ENCODE measurements at places on chromosomes 4 and X.

DNA sequence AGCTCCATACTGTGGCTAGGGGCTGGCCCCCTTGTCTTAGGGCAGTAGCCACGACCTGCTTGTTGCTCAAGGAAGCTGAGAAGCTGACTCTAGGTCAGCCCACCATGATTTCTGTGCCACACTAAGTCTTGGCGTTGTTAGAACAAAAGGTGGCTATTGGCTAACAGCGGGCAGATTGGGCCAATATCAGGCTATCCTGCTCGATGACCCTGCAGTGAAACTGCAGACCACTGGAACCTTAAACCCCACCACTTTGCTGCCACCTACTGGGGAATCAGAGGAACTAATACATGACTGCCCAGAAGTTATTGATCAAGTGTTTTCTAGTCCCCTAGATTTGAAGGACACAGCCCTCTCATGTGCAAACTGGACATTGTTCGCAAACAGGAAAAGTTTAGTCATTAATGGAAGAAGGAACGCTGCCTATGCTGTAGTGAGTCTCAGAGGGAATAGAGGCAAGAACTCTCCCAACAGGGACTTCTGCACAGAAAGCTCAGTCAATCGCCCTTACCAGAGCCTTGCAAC lies 17.0 kb upstream of the PAPSS1 start:
- DNase-seq, result no peak

GRCh38 chrX:1249101-1249887 lies 19.3 kb upstream of the CSF2RA start:
- no peak for DNase-seq

DNA sequence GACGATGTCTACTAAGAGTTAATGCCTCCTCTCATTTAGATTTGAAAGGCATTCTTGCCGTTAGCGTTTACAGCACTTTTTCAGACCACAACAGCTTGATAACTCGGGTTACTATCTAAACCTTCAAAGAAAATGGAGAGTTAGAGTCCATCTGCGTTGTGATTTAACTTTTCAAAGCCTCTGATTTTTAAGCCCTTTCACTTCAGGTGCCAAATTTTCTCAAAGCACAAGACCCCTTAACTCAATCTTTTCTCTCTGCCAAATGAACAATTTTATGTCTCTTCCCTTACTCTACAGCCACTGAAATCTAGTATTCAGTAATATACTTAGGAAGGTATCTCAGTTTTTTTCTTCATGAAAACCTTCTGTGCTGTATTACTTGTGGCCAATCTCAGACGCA lies 310.5 kb downstream of the TENM3 start:
- no peak for DNase-seq

- DNase-seq, result no peak
Observed at GRCh38 chrX:12441381-12442128, 303.3 kb downstream of the FRMPD4 start.

DNA sequence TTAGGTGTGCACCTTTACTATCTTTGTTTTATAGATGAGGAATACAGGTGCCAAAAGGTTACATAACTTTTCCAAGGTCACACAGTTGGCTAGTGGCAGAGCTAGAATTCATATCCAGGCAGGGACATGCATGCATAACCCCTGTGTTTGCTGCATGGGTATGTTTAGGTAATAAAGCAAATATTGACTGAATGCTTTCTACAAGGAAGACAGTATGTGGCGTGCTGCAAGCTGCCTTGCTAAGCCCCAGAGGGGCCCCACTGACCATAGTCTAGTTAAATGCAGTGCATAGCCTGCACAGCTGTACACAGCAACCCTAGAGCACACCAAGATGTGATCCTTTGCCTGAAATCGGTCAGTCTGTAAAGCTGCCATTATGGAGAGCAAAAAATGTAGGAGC lies 320.5 kb upstream of the IGFBP7 start:
- no peak for DNase-seq

DNA sequence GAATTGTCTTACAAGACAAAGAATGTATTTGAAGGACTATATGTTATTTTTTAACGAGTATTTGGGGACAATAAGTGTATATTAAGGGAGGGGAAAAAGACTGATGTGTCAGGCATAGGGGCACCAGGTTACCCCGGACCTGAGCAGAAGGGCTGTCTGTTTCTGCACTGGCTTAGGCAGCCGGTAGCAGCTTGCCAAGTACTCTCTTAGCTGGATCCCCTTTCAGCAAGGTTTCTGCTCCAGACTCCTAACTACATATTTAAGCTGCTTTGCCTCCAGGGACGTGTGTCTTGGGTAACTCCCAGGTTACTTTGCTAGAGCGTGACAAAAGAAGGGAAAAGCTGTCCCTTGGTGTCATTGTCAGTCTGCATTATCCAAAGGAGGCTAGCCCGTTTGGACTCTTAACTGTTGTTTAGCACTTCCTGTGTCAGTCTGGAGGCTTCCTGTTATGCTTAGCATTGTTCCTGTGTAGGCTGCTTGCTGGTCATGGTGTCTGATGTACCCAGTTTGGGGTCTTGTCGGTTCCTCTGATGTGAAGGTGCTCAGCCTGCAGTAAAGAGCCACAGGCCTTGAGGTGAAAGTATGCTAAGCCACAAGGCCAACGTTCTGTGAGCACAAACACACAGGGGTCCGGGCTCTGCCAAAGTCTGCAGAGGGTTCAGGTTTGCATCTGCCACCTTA lies 11.6 kb downstream of the CXCR3 start:
- no peak for DNase-seq

DNA sequence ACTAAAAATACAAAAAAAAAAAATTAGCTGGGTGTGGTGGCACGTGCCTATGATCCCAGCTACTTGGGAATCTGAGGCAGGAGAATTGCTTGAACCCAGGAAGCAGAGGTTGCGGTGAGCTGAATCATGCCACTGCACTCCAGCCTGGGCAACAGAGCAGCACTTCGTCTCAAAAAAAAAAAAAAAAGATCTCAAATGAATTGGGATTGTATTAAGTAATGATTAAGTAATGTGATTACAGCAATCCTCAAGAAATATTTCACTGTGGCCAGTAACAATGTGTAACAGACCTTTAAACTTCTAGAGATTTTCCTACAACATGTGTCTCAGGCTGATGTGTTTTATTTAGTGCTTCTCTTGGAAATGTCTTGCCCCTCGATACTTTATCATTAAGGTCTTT lies 46.8 kb downstream of the PKD2 start:
- DNase-seq, result no peak

- DNase-seq, result no peak
Observed at GRCh38 chr4:153421941-153422340, 44.2 kb upstream of the TMEM131L start.

- no peak for DNase-seq
Observed at GRCh38 chr4:680928-681645, 6.7 kb downstream of the MYL5 start.

GRCh38 chrX:70252491-70252890 lies 7.5 kb downstream of the P2RY4 start:
- DNase-seq, result no peak

- no peak for DNase-seq
Observed at GRCh38 chrX:39616098-39616729, 481.5 kb downstream of the BCOR start.

DNA sequence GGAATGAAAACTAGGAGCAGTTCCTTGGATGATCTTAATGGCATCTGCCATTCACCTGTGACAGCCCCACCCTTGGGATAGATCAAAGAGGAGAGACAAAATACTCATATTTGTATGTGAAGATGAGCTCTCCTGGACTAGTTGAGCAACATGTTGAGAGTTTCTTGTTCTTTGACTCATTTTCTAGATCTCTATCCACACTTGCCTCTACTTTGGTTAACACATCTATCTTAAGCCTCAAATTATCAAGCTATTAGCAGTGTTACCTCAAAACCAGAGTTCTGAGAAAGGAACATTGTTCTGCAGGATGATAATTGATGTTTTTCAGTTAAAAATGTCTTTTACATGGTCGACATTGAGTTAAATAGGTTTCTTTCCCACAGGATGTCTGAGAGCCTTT lies 94.2 kb upstream of the TEX13D start:
- no peak for DNase-seq

DNA sequence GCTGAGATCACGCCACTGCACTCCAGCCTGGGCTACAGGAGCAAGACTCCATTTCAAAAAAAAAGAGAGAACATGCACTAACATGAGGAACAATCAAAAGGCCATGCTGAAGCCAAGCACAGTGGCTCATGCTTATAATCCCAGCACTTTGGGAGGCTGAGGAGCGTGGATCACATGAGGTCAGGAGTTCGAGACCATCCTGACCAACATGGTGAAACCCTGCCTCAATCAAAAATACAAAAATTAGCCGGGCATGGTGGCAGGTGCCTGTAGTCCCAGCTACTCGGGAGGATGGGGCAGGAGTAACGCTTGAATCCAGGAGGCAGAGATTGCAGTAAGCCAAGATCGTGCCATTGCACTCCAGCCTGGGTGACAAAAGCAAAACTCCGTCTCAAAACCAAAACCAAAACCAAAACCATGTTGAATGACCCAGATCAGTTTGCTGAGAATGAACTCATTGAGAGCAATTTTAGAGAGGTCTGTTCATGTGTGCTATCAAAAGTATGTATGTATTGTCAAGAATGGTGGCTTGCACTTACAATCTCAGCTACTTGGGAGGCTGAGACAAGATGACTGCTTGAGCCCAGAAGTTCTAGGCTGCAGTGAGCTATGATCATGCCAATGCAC lies 44.8 kb downstream of the PDS5A start:
- DNase-seq, result no peak

Measured in cortex of kidney (tissue), 1 donor.